Ovary (tissue), 10 donors: ENCODE measurements at places on chromosomes 5 and 9.

DNA sequence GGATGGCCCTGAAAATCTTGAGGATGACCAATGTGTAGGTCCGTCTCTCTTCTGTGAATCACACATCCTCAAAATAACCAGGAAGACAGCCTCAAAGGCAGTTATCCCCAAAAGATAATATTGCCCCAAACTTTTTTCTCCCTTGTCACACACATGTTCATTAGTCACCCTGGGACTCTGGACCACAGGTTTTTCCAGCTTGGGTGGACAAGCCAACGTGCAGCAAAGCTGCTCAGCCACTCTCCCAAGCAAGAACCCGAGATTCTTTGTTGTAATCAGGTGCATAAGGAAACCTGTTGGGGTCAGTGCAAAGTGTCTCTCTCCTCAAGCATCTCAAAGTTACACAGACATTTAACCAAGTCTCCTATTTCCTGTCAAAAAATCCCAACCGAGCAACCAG lies 196.6 kb downstream of the GNA14 start:
- no peak for DNase-seq

GRCh38 chr9:108104991-108105390 lies 615.4 kb upstream of the KLF4 start:
- DNase-seq: no peak

- DNase-seq: no peak
These were observed 47.3 kb upstream of the COL5A1 start for GRCh38 chr9:134594078-134594941.

DNA sequence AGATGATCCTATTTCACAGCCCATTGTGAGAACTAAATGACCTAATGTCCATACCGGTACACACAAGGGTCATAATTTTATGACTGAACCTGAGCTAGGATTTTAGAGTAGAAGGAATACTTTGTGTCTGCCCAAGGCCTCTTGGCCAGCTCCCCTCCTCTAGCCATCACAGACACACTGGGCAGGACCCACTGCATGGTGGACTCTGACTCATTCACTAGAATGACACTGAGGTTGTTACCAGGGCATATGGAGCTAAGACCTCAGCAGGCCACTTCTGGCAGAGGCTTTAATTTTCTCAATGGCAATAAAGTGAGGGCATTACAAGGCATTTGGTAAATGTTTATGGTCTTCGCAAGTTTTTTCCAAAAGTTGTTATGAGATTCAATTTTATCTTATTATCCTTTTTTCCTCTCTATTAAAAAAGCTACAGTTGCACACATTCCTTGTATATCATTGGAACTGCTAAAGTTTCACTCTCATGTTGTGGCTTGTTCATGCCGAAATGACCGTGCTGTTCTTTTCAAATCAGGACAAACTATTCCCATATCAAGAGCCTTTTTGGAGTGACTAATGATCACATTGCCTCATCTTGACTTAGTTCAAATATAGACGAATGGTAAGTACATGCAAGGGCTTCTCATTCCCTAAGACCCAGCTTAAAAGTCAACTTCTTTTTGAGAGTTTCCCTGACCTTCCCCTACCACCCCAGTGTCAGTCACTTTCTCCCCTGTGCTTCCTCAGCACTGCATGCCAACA lies 595.7 kb downstream of the ACTL7B start:
- DNase-seq: no peak
